ENCODE measurements at places on chromosomes 5 and 9.

DNA sequence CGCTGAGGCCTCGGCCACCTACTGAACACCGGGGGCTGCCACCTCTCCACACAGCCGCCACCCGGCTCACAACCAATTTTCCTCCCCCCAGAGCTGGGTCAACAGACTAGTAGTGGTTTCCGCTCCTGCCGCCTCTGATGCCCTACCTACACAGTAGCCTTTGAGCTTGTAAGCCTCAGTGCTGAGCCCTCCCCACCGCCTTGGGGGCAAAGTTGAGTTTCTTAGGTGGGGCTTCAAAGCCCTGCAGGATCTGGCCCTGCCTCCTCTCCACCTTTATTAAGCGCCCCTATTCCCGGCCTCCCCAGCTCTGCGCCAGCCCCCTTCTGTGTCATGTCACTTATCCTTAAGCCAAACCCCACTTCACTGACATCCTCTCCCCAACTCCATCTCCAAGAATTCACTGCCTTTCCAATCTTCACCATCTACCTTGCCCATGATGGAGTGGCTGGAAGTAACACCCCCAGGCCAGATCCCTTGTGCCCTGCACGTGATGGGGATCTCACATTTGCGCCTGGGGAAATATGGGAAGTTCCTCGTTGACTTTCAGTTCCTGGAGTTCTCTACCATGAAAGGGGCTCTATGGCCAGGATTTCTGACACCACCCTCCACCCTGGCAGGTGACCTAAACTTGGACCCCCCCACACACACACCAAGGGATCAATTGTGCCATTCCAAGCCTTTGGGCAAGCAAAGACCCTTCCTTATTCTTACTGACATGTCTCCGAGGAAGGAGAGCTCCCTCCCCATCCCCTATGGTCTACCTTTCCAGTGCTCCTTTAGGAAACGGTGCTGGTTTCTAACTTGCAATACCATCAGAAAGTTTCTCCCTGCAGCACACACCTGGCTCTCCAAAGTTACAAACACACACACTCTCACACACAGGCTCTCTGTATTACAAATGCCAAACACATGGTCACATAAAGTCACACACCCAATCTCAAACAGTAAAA, 2.7 kb upstream of the CNTFR start:
- DNase-seq: no peak

GRCh38 chr9:6984941-6985578, 227.3 kb downstream of the KDM4C start:
- no peak for DNase-seq

- DNase-seq: no peak
Observed at GRCh38 chr5:55540525-55540924, 5.8 kb upstream of the PLPP1 start.

DNA sequence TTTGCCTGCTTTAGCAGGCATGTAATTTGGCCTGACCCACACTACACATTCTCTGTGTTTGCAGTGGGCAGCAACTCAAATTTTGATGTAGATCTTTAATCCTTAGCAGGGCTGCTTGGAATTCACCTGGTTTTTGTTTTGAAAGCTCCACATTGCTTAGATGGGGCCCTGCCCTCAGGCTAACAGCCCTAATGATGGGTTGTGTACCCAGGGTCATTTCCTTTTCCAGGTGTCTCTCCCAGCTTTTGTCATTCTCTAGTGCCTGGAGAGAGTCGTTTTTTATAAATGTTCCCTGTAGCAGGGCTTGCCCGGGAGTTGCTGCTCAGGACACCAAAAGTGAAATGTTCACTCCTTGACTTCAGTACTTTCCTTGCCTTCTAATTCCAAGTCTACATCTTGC, 126.3 kb downstream of the TRIO start:
- DNase-seq: no peak

- no peak for DNase-seq
Observed at GRCh38 chr9:114718801-114719221, 36.8 kb upstream of the TEX48 start.

GRCh38 chr5:92418341-92418740, 1035.2 kb upstream of the ARRDC3 start:
- no peak for DNase-seq

DNA sequence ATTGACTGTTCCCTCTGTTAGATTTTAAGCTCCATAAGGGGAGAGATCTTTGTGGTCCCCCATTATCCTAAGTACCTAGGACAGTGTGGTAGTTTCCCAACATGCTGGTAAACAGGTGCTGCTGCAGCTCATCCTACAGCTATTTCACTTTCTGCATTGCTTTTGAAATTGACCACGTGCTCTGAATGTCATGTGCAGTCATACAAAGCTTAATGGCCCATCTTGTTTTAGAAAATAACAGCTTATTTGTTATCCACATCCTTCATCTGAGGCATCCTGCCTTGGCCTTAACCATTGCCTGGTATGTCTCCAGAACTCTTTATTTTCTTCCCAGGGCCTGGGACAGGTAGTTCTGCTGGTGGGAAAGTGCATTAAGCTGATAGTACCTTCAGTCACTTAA, 14.7 kb downstream of the PIK3R1 start:
- DNase-seq: no peak

- DNase-seq: no peak
Observed at GRCh38 chr5:150149618-150150017, 6.0 kb downstream of the PDGFRB start.

- no peak for DNase-seq
Observed at GRCh38 chr5:38695021-38695958, 138.8 kb upstream of the LIFR start.

DNA sequence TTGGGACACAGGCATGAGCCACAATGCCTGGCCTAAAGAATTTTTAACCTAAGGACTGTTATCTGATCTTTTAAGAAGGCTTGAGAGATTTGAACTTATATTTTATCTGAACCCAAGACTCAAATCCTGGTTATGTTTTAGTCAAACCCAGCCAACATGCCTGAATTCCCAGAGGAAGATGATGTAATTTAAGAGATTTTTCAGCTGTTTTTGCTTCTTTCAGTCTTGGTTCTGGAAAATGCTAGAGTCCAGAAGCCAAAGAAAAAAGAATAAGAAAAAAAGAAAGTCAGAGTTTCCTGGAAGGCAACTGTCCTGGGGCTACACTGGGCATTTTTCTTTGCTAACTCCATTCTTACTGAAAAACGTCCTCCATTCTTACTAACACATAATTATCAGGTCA, 85.8 kb downstream of the SNX18 start:
- DNase-seq: no peak

GRCh38 chr5:159913501-159913900, 2.8 kb upstream of the ADRA1B start:
- no peak for DNase-seq

- no peak for DNase-seq
Observed at GRCh38 chr9:1065130-1065529, 15.0 kb downstream of the DMRT2 start.

- no peak for DNase-seq
Observed at GRCh38 chr9:137140151-137141012, 1.4 kb downstream of the GRIN1 start.

DNA sequence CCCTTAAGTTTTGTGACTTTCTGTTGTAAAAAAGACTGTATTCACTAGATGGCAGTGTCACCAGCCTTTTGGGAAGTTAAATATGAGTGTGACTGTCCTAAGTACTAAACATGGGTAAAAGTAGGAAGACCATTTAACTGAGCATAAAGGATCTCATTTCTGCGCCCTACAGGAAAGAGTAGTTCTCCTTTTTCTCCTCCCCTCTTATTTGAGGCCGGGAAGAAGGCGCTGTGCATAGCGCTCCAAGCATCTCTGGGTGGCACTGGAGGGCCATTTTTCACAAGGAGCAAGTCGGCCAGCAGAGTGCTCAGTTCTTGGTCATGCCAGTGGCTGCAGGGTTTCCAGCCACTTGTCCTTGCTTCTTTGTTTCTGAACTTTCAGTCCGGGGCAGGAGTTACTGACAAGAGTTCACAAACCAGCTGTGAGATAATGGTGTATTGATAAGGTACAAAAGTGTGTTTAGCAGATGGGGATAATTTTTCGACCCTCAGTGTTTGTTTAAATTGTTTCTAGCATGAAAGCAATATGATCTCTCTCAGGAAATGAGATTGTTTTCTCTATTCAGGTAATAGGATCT, 227.6 kb upstream of the DMRT1 start:
- DNase-seq: peak; percentile 82

DNA sequence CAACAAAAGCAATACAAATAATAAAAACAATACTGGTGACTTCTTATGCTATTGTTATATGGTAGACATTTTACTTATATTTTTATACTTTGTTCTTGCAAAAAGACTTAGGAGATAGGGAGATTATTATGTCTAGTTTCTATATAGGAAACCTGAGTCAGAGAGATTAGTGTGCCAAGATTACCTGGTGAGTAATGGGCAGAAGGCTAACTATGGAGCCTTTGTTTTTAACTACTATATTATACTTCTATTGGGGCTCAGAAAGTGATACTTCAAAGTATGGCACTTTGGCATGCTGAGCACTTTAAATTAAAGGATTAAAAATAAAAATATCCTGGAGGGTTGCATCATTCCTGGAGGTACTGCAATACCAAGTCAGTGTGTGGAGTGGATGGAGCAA, 117.5 kb upstream of the CLINT1 start:
- DNase-seq: no peak

- DNase-seq: no peak
Observed at GRCh38 chr9:4799033-4799430, 6.3 kb downstream of the RCL1 start.

DNA sequence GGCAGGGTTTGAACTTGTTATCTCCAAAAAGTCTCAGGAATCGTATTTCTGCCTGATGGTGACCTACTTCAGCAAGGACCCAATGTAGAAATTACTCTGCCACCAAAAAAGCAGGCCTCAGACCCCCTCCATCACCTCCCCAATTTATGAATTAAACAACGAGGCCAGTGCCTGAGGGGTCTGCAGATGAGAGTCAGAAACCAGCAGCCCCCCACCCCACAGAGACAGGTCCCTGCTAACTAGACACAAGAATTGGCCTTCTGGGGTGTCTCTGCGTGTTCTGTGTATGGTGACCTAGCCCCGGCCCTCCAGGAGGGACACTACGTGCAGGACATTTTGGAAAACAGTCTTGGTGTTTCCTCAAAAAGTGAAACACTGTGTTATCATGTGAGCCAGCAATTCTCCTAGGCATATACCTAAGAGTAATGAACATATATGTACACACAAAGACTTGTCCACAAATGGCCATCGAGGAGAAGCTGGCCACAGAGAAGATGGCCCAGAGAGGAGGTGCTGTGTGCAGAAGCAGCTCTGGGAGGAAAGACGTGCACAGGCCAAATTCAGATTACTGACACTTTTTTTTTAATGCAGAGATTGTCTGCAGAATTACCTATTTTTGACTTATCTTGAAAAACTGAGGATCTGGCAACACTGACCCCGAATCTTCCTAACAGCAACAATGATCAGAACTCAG, 93.8 kb downstream of the ADAMTS2 start:
- no peak for DNase-seq

DNA sequence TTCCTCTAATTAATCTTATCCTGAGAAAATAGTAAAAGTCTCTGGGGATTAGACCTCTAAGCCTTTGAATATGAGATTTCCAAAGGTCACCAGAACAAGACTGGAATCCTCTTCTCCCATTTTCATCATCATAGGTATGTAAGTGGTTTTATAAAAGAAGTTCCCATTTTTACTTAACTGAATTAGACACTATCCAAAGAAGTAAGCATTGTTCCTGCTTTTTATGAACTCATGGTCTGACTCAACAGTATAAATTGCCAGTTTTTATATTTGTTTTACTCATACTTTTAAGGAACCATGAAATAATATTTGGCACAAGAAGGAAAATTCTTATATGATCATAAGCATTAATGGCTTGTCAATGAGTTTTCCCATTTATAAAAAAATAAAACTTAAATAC, 167.1 kb upstream of the ADRA1B start:
- no peak for DNase-seq

- no peak for DNase-seq
Observed at GRCh38 chr5:80308526-80308925, 11.3 kb upstream of the SPZ1 start.

GRCh38 chr5:14659821-14660607, 4.5 kb upstream of the OTULIN start:
- peak; percentile 63 for DNase-seq

DNA sequence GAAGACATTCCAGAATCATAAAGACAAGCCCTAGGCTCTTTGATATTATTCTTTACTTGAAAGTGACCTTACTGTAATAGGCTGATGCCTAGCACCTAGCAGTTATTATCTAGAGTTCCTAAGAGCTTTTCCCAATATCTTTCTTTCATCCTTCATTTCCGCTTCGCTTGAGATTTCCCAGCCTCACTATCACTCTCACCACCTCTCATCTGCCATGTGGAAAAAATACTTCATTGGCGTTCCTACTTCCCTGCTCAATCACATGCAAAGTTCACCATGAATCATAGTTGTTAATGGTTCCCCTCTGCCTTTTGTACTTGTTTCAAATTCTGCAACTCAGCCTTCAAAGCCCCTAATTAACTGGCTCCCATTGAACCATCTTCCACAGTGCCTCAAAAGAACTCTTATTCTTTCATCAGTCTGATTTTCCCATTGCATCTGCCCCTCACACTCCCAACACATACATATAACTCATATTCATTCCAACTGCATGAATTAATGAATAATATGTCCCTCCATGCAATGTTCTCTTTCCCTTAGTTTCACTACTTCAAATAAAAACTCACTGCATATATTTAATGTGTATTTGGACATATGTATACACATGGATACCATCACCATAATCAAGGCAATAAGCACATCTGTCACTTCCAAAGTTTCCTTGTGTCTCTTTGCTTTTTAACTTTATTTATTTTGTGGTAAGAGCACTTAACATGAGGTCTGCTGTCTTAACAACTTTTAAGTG, 221.6 kb downstream of the PARP8 start:
- no peak for DNase-seq

DNA sequence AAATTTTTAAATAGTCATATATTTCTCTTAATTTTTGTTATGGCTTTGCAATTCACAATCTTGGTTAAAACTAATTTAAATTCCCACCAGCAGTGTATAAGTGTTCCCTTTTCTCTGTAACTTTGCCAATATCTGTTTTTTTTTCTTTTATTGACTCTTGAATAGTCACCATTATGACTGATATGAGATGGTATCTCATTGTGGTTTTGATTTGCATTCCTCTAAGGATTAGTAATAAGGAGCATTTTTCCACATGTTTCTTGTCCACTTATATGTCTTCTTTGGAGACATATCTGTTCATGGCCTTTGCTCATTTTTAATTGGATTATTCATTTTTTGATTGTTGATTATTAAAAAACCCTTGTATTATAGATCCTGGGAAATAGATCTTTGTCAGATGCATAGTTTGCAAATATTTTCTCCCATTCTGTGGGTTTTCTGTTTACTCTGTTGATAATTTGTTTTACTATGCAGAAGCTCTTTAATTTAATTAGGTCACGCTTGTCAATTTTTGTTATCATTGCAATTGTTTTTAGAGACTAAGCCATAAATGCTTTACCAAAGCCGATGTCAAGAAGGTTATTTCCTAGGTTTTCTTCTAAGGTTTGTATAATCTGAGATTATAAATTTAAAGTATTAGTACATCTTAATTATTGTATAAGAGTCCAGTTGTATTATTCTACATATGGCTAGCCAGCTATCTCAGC, 610.9 kb downstream of the CHSY3 start:
- no peak for DNase-seq

Data from amniotic stem cell (primary cell).